ENCODE measurements at places on chromosomes 11 and 22.

- no peak for DNase-seq
Observed at GRCh38 chr22:39363751-39364515, 14.1 kb downstream of the SYNGR1 start.

GRCh38 chr11:11816511-11817314 is 25.1 kb upstream of the USP47 start:
- DNase-seq, result no peak

GRCh38 chr11:84829162-84829561 is 798.0 kb downstream of the DLG2 start:
- no peak for DNase-seq

GRCh38 chr11:63530021-63530420 is 6.6 kb upstream of the PLAAT4 start:
- no peak for DNase-seq

DNA sequence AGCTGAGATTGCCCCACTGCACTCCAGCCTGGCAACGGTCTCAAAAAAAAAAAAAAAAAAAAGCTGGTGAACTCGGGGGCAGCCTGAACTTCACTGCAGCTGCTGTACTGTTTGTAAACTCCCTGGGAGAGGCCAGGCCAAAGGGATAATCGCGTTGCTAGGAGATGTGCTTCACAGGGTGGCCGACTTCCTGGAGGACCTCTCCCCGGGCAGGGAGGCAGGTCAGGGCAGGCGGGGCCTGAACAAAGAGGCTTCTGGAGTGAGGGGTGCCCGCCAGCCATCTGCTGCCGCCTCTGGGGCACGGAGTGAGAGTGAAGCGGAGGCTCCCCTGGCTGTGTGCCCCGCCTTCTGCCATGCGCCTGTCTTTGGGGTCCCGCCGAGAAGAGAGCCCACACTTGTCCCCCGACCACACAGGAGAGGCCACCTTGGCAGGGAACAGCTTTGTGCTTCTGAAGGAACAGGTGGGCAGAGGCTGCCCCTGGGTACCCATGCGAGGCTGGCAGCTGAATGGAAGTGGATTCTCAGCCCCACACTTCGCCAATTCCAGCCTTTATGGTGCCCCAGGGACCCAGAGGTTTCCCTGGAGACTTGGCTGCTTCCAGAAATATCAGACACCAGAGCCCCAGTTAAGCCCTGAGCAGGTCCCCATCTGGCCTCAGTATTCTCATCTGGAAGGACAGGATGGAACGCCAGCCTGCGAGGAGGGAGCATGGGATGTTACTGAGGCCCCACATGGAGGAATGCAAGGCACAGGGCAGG is 29.6 kb downstream of the TMEM184B start:
- no peak for DNase-seq

Measured in foreskin melanocyte (primary cell).